ENCODE measurements at places on chromosomes 4 and X.

DNA sequence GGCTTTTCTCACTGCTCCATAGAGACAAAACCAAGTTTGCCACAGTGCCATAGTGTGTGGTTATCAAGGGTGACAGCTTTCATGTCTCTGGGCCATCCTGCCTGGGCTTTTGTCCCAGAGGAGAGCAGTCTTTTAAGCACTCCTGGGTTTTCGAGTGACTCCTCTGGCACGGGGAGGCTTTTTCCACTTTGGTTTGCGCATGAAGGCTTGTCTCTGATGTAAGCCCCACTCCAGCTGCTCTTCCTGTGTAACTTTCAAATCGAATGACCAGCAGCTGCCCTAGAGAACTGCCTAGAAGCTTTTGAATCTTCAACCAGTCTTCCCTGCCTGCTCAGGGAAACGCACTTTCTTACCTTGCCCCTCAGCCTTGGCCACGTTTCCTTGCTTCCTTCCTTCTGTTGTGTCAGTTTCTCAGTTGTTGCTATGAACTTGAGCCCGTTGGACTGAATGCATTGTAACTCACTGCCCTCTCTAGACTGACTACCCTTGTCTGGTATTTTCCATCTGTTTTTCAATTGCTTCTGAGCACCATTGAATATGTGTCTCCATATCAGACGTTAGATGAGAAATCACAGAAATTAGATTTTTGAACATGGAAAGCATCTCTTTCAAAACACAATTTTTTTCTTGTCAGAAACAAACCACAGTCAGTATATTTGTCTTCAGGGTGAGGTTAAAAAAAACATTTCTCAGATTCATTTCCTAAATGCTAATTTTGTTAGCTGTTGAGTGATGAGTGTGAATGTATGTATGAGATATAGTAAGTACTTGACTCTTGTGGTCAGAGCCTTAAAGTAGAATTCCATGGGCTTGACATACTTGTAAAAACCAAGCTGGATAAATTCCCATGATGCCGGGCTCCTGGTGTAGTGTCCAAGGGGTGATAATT, 45.3 kb downstream of the SLC9A6 start:
- no peak for DNase-seq

- no peak for DNase-seq
These were observed 8.0 kb downstream of the OFD1 start for GRCh38 chrX:13742397-13743176.

DNA sequence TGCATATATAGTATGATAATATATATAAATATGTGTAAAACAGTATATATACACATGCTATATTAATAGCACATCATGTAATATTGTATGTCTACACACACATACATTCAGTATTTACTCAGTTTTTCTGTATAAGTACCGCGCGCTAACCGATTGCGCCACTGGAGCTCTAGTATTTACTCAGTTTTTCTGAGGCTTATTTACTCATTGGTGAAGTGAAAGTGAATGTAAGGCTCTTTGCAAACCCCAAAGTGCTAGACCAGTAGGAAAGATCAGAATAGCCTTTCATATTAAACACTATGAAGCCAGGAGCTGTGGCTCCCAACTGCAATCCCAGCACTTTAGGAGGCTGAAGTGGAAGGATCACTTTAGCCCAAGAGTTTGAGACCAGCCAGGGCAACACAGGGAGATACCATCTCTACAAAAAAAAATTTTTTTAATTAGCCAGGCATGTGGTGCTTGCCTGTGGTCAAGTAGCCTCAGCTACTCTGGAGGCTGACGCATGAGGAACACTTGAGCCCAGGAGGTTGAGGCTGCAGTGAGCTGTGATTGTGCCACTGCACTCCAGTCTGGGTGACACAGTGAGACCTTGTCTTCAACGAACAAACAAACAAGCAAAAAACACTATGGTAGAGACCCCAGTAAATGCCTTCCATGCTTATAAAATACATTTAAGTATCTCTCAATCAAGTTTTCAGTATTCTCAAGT, 125.8 kb downstream of the KIT start:
- DNase-seq = no peak

GRCh38 chr4:185082561-185082960, 60.5 kb upstream of the SLC25A4 start:
- DNase-seq = no peak

DNA sequence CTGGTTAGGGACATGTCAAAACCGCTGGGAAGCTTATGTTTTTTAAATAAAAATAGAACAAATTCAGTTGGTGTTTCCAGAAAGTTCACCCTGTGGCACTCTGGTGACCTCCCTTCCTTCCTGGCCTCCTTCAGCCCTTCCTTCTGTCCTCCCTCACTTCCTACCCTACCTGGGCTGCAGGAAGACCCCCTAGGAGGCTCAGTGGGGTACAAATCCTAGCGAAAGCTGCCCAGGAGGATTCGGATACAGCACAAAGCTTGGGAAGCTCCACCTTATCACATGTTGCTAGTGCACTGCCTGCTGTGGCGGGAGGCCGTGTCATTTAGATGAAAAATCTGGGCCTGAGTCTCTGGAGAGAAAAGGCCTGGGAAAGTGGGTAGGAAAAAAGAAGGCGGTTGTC, 60.5 kb downstream of the FHDC1 start:
- DNase-seq = no peak

GRCh38 chr4:151530783-151531182, 121.8 kb downstream of the FHIP1A start:
- no peak for DNase-seq

GRCh38 chr4:139576219-139576618, 20.2 kb upstream of the SETD7 start:
- DNase-seq = no peak

- no peak for DNase-seq
These were observed 18.6 kb upstream of the TEX13B start for GRCh38 chrX:108000751-108001150.

- peak; percentile 18 for DNase-seq
These were observed 53.0 kb downstream of the COQ2 start for GRCh38 chr4:83231620-83232076.

GRCh38 chr4:167715176-167715575, 377.2 kb upstream of the ANXA10 start:
- no peak for DNase-seq

DNA sequence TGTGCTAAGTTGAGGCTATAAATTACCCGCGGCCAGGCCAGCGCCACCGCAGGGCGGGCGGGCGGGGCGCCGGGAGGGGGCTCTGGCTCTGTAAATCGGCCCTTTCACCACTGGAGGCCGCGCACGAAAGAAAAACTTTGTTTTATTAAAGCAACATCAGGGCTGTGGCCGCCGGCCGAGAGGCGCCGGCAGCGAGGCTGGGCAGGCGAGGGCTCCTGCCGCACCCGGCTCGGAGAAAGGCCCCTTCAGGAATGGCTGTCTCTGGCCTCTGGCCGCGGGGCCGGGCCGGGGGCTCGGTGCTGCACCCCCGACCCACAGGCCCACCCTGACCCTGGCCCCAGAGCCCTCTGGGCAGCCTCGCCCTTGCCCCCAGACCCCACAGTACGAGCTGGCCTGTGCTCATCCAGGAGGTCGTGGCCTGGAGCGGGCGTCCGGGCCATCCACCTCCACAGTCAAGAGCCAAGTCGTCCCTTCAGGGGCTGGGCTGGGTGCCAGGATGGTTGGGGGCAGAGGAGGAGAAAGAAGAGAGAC, 29.5 kb upstream of the FGFR3 start:
- no peak for DNase-seq

DNA sequence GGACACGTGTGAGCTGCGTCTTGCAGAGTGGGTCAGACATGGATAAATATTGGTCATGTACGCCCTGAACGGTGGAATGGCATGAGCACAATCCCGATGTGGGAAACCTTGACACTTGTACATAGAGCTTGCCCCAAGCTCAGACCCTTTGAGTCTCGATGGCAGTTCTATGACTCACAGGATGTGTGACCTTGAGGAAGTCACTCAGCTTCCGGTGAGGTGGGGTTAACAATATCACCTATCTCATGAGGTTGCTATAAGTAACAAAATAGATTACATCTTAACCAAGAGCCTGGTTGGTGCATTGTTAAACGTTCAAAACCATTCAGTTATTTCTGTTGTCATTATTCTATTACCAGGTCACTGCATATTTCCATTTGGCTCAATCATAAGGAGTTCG, 109.1 kb upstream of the TBL1X start:
- no peak for DNase-seq

DNA sequence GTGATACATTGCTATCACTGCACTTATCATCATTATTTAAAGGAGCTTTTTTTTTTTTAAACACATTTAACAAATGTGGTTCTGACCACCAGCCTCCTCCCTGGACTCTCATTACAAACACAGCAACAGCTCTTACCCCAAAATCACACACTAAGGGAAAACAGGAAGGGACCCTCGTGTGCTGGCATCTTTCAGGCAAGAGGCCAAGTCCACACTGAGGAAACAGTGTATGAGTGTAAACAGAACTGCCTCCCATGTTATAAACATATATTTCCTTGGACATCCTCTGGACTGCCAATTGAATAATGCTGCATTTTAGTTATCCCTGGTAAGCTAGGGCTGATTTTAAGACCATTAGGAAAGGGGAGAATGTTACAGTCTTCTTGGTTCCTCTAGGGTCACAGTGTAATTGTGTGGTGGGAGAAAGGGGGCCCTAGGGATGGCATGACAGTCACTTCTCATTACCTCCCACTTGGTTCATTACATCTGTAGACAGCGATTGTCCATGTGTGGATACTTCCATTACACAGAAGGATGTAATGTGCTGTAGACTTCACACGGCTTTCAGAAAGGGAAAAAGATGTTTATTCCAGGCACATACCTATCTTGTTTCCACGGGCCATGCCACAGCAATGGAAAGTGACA, 244.6 kb upstream of the TET2 start:
- DNase-seq = no peak

DNA sequence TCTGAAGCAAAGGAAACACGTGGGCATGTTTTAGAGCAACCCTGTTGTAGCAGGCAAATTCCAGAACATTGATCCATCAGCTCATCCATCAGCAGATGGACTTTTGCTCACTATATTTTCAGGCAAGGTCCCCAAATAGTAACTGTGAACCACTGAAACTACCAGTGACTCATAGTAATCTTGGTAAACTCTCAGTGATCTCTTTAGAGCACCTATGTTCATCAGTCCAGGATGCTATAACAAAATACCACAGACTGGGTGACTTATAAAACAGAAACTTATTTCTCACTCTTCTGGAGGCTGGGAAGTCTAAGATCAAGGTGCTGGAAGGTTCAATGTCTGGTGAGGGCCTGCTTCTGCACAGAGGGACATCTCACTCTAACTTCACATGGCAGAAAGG, 28.9 kb upstream of the BTC start:
- no peak for DNase-seq

GRCh38 chr4:180190382-180190781, 2052.8 kb upstream of the TENM3 start:
- DNase-seq = no peak

- no peak for DNase-seq
These were observed 59.4 kb upstream of the GK2 start for GRCh38 chr4:79467246-79467932.

GRCh38 chr4:185859111-185859510, 47.1 kb upstream of the SORBS2 start:
- no peak for DNase-seq

DNA sequence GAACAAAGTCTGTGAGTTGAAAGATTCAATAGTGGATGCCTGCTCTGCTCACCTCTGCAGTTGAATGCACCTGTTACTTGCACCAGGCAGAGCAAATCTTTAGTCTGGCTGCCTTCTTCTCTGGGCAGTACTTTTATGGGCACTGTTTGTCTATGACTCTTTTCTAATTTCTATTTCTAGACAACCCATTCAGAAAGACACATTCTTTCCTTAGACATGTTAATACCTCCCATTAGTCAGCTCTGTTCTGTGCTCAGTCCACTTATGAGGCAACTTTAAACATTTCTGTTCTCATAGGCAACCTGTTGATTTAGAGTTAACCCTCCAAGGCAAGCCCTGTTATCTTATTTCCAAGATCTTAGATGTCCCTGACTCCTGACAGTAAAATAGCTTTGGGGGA, 108.9 kb downstream of the SYNPO2 start:
- no peak for DNase-seq

DNA sequence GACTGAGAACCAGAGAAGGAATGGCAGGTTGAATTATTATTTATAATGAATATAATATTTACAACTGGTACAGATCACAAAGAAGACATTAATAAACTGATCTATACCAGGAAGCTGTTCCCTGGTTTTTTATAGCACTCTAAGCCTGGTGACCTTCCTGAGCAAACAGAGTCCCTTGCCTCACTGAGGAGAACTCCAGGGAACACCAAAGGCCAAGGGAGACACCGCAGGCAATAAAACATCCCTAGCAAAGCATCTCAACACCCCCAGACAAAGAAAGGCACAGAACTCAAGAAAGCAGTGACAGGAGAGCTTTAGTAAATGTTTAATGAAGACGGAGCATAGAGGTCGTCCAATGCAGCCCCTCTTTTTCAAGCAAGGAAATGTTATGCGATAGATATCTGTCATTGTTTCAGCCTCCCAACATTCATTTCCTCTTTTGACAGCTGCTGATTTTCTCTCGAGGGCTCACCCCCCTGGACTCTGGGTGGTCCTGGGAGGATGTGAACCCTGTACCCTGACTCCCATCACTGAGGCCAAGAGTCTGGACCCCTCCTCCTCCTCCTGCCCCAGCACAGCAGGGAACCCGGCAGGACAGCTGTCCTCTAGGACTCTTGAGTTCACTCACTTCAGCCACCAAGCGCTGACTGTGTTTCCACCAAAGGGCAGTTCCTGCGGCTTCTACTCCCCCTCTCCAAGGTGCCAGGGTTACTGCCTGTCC, 342.5 kb upstream of the GATB start:
- no peak for DNase-seq

- no peak for DNase-seq
These were observed 21.2 kb upstream of the LCORL start for GRCh38 chr4:18042754-18043153.

DNA sequence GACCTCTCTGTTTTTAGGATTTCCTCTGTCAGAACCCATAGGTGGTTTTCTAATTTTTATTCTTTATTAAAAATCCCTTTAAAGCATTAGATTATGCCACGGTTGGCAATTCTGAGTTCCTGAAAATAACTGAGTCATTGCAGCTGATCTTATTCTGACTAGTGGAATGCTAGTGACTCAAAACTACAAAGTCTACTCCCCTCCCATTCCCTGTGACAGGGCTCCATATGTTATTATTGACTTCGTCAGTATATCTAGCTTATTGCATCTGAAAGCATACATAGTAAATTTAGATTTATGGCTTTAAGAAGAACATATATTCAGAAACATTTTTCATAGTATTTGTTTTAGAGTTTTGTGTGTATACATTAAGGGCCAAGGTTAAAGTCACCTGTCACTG, 38.5 kb downstream of the HERC3 start:
- no peak for DNase-seq

- DNase-seq = no peak
These were observed 143.0 kb downstream of the MAGEB17 start for GRCh38 chrX:16310326-16310725.

DNA sequence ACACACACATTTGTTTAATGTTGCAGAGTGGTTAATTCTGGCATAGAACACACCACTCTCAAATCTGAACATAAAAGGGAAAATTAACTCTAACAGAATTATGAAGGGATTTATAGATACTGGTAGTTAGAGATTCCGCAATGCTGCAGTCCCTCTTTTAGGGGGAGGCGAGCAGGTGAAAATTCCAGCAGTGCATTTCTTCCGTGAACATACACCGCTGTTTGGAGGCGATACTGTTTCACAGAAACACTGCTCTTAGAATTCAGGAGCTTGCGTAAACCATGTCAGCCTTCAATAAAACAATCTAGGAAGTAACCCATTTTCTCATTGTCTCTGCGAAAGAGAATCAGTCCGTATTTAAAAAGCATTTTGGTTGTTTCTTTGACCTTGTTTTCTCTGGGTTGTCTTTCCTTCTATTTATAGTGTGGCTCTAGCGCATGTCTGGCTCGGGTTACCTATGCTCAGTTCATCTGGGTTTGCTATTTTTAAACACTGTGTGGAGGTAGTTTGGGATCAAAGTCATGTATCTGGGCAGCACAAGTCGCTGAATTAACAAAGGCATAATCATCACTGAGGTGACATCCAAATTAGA, 90.4 kb downstream of the GPAT3 start:
- DNase-seq = no peak

All from NCI-H1694 treated with DMSO at 0.1 percent for 48 hours (cell line).